ENCODE measurements at places on chromosomes 13 and 19. TPM values are rescaled to one million over a fixed set of nuclear protein-coding genes. Genes with fewer than 3 reads are reported as not detected.

KASH5 gene
- not detected for total RNA-seq

ING1 gene
- 22.2 TPM for total RNA-seq

ZNF675 gene
- 24.3 TPM for total RNA-seq

TNFSF9 gene
- 3.0 TPM for total RNA-seq

KLK14 gene
- total RNA-seq = 0.43 TPM

SUCLA2 gene
- total RNA-seq = 44.7 TPM

NCCRP1 gene
- total RNA-seq = not detected

NCR1 gene
- 0.68 TPM for total RNA-seq

ZNF358 gene
- total RNA-seq = 6.5 TPM

SLC25A15 gene
- total RNA-seq = 24.6 TPM

CYSLTR2 gene
- 1.5 TPM for total RNA-seq

HSPBP1 gene
- total RNA-seq = 46.4 TPM

KIR2DL3 gene
- total RNA-seq = not detected

CFAP97D2 gene
- not detected for total RNA-seq

APOE gene
- total RNA-seq = 0.87 TPM

ADGRL1 gene
- total RNA-seq = 14.5 TPM

NDUFS7 gene
- 113 TPM for total RNA-seq

FFAR3 gene
- 1.1 TPM for total RNA-seq

KLK2 gene
- 0.90 TPM for total RNA-seq

FXYD3 gene
- total RNA-seq = not detected

CYP2S1 gene
- total RNA-seq = not detected

SMIM44 gene
- total RNA-seq = not detected

PTPRH gene
- total RNA-seq = not detected

SBK2 gene
- total RNA-seq = not detected

SIAH3 gene
- total RNA-seq = 0.07 TPM

KLF5 gene
- total RNA-seq = 1.6 TPM
